ENCODE measurements at places on chromosomes 6 and 20.

DNA sequence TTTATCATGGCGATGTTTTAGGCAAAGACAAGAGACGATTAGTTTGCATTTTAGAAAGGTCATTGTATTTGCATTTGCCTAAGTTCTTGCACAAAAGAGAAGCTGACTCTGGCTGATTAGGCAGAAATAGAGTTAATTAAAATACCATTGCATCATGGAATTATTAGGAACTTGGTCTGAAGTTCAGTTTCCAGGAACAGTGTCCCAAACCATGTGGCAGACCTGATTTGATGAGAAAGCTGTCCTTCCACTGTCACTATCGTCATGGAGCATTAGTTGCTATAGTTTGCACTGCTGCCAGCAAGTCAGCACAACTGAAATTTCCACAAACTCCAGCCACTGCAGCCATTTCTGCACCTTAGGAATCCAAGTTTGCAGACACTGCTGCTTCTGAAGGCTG lies 24.3 kb upstream of the MCUR1 start:
- no peaks in the 10 kb centered on the region for H3K27me3 ChIP-seq
- no peaks in the 10 kb centered on the region for H3K4me1 ChIP-seq
- H3K27ac ChIP-seq, result no peak overlapping the region
- no peak overlapping the region for H3K4me3 ChIP-seq
- no peak for DNase-seq
- no peaks in the 10 kb centered on the region for H3K36me3 ChIP-seq

- DNase-seq, result peak; percentile 59
- peaks cover 8% of the 10 kb centered on the region for H3K4me1 ChIP-seq
- no peaks in the 10 kb centered on the region for H3K27me3 ChIP-seq
- no peak overlapping the region for H3K27ac ChIP-seq
- no peak overlapping the region for H3K4me3 ChIP-seq
- H3K36me3 ChIP-seq, result no peaks in the 10 kb centered on the region
These were observed 68.8 kb downstream of the TSHZ2 start for GRCh38 chr20:53040693-53041589.

DNA sequence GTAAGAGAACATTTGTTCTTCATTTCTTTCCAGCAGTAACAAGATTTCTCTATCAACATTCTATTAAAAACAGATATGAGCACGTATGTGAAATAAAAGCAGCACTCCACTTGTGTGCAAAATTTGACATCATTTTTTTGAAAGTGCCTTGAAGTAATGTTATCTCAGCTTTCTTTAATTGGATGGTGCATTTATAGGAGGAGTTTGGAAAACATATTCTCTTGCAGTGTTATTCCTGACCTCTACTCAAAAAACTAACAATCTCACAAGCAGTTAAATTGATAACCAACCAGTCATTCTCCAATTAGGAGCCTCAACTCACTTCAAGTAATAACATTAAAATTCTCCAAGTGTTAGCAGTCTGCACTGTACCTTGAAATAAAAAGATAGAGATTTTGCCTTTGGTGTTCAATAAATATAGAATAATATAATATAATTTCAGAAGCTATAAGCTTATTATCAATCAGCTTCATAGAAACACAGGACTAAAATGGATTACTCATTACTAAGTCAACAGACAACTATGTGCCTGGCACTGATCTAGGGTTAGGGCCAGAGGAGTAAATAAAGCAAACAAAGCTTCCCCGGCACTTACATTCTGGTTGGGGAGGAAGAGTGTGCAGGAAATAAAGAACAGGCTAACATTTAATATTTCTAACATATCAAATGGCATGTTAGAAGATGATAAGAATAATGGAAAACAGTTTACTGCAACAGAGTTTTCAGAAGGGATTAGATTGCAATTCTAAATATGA lies 149.0 kb upstream of the SGK1 start:
- H3K4me1 ChIP-seq, result no peaks in the 10 kb centered on the region
- no peak overlapping the region for H3K27ac ChIP-seq
- H3K27me3 ChIP-seq, result no peaks in the 10 kb centered on the region

DNA sequence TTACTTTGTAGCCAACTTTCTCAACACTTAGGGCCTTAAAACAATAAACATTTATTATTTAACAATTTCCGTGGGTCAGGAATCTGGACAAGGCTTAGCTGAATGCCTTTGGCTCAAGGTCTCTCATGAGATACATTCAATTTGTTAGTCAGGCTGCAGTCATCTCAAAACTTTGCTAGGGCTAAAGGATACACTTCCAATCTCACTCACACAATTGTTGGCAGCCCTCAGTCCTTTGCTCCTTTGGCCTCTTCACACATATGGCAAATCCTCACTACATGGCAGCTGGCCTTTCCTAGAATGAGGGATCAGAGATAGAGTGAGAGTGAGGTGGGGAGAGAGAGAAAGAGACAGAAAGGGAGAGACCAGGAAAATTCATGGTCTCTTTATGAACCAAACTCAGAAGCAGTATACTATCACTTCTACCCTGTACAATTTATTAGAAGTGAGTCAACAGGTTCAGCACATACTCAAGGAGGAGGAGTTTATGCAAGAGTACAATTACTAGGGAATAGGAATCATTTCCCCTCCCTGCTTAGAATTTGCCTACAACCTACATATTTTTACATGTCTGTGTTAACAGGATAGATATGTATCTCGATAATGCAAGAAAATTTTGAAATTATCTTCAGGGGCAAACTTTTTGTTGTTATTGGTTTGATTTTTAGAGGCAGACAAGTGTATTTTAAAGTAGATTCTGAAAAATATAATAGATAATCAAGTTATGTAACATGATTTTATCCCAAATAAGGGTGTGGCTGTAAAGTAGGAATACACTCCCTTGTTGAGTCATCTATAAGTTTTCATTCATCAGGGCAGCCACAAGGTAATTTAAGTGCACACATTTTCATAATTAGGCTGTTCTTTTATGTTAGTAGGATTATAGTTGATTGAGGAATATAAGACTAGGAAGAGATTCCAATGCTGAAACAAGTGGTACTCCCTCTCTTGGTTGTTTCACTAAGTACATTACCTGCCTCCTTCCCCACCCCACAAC lies 85.9 kb upstream of the HMGCLL1 start:
- no peak overlapping the region for H3K27ac ChIP-seq
- no peaks in the 10 kb centered on the region for H3K36me3 ChIP-seq
- H3K27me3 ChIP-seq, result no peaks in the 10 kb centered on the region
- H3K4me1 ChIP-seq, result no peaks in the 10 kb centered on the region
- no peak overlapping the region for H3K4me3 ChIP-seq

DNA sequence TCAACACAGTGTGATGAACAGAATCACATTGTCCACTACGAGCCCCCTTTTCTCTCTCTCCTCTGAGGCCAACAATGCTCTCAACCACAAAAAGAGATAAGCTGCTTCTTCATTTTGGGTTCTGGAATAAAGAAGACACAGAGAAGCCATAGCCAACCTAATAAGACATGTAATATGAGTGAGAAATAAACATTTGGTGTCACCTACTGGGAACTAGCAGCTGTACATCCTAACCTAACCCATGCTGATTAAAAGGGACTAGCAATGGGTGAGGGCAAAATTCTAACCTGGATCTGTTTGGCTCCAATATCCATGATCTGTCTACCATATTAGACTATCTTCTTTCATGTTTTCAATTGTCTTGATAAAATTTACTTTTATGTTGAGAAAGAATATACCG lies 369.1 kb upstream of the MARCKS start:
- DNase-seq, result no peak
- no peaks in the 10 kb centered on the region for H3K4me1 ChIP-seq
- H3K36me3 ChIP-seq, result no peaks in the 10 kb centered on the region
- H3K27ac ChIP-seq, result no peak overlapping the region
- H3K27me3 ChIP-seq, result no peaks in the 10 kb centered on the region

GRCh38 chr6:128311944-128312570 lies 208.3 kb downstream of the PTPRK start:
- no peak for DNase-seq
- no peaks in the 10 kb centered on the region for H3K27me3 ChIP-seq
- no peak overlapping the region for H3K27ac ChIP-seq
- H3K36me3 ChIP-seq, result no peaks in the 10 kb centered on the region

DNA sequence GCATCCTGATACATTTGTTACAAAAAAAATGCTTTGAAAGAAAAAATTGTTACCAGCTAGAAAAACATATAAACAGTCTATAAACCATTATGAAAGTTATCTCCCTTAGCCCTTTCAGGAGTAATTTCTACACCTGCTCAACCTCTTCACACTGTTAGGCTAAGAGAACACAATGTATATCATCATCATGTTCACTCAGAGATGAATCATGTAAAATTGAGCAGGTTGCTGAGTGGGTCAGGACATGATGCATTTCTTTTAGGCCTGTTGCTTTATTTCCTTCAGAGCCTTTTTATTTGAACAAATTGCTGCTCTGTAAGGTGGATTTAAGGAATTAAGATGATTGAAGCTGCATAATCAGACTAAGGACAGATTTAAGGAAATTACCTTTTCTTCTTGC lies 531.3 kb upstream of the MAN1A1 start:
- no peak overlapping the region for H3K4me3 ChIP-seq
- no peaks in the 10 kb centered on the region for H3K36me3 ChIP-seq
- DNase-seq, result no peak
- no peak overlapping the region for H3K27ac ChIP-seq

DNA sequence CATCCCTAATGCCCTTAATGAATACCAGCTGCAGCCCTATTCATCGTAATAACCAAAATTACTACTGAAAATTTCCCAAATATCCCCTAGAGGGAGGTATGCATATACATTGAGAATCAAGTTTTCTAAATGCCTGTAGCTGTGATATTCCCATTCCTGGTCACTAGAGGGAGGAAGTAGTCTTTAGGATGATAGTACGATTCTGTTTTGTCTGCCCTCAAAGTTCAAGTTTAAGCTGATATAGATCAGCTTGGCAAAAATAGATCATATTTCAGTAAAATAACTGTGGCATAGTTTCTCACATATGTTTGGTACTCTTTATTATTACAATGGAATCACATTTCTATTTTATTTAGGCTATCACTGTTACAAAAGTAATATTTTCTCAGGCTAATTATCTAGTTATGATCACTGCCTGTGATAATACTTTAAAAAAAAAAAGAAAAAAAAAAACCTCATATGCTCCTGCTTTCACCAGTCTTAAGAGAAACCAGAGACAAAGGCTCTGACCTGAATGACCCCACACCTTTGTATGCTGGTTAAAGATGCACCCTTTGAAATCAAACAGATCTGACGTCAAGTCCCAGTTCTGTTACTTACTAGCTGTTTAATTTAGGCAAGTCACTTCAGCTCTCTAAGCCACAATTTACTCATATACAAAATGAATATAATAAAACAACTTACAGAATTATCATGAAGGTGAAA lies 11.0 kb downstream of the TSPYL1 start:
- DNase-seq, result peak; percentile 84
- H3K4me3 ChIP-seq, result no peak overlapping the region
- H3K27me3 ChIP-seq, result no peaks in the 10 kb centered on the region
- no peak overlapping the region for H3K27ac ChIP-seq
- peaks cover 3% of the 10 kb centered on the region for H3K36me3 ChIP-seq

- no peaks in the 10 kb centered on the region for H3K27me3 ChIP-seq
- peaks cover 29% of the 10 kb centered on the region for H3K4me1 ChIP-seq
These were observed 159.8 kb downstream of the PREX1 start for GRCh38 chr20:48667889-48668413.

DNA sequence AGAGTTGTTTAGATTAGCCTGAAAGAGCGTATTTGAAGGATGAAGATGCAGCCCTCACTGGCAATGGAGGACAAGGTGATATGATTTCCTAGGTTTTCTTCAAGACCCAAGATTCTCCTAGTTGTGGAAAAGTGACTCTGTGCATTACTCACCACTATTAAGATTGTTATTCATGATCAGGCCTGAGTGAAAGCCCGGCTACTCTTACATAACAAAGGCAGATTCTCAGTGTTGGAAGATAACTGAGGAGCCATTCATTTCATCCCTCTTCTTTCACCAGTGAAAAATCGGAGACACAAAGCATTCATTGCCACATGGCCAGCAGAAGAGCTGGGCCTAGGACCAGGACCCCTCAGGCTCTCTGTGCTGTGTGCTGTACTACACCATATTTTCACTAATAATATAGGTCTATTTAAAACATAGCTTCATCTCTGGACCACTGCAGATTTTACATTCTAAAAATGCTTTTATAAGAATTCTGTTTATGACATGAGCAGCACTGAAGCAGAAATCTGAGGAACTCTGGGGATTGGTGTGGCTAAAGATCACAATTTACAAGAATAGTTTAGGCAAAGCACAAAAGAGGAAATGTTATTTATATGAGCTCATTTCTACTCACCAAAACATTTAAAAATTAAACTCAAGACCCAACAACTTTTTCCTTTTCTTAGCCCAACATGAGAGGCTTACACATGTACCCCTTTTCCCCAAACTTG lies 181.9 kb upstream of the CCN2 start:
- no peaks in the 10 kb centered on the region for H3K27me3 ChIP-seq
- H3K4me3 ChIP-seq, result no peak overlapping the region
- H3K36me3 ChIP-seq, result no peaks in the 10 kb centered on the region
- DNase-seq, result no peak
- peaks cover 31% of the 10 kb centered on the region for H3K4me1 ChIP-seq

- no peak overlapping the region for H3K4me3 ChIP-seq
- DNase-seq, result peak; percentile 17
- no peaks in the 10 kb centered on the region for H3K4me1 ChIP-seq
These were observed 6.0 kb downstream of the ENPP3 start for GRCh38 chr6:131642987-131643611.

- no peak overlapping the region for H3K4me3 ChIP-seq
- H3K4me1 ChIP-seq, result no peaks in the 10 kb centered on the region
- no peaks in the 10 kb centered on the region for H3K27me3 ChIP-seq
- DNase-seq, result no peak
- no peaks in the 10 kb centered on the region for H3K36me3 ChIP-seq
- H3K27ac ChIP-seq, result no peak overlapping the region
These were observed 17.6 kb upstream of the SGK2 start for GRCh38 chr20:43541214-43541613.

DNA sequence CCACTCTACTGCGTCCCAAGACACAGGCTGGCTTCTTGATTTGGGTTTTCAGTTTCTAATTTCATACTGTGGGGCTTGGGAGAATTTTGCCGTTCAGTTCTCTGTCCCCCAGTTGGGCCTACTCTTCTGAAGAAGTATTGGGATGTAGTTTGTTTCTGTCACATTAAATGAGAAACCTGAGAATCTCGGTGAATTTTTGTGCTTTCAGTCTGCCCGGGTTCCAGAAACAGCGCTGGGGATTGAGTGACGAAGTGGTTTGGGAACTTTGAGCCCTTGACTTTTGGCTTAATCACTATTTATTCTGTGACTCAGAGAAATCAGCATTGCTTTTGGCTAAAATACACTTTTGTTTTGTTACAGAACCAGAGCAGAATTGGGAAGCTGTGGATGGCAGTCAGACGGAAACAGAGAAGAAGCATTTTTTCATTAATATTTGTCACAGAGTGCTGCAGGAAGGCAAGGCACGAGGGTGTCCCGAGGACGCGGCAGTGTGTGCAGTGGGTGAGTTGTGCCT lies 74.0 kb downstream of the IGF2R start:
- no peak for DNase-seq
- H3K36me3 ChIP-seq, result peaks cover 92% of the 10 kb centered on the region
- no peaks in the 10 kb centered on the region for H3K27me3 ChIP-seq

GRCh38 chr6:61909486-61909885 lies 376.5 kb downstream of the KHDRBS2 start:
- no peak overlapping the region for H3K4me3 ChIP-seq
- H3K36me3 ChIP-seq, result no peaks in the 10 kb centered on the region
- H3K4me1 ChIP-seq, result no peaks in the 10 kb centered on the region
- H3K27ac ChIP-seq, result no peak overlapping the region

GRCh38 chr20:10447028-10447427 lies 11.9 kb downstream of the SLX4IP start:
- H3K27ac ChIP-seq, result peak overlapping the region; percentile 97
- peaks cover 19% of the 10 kb centered on the region for H3K4me1 ChIP-seq
- peak; percentile 93 for DNase-seq
- no peaks in the 10 kb centered on the region for H3K36me3 ChIP-seq
- no peaks in the 10 kb centered on the region for H3K27me3 ChIP-seq
